ENCODE measurements at places on chromosomes 2 and 18.

- no peak for DNase-seq
Measured at GRCh38 chr2:237652181-237652580, 24.8 kb downstream of the LRRFIP1 start.

- DNase-seq, result no peak
Measured at GRCh38 chr2:210895132-210895531, 338.7 kb downstream of the CPS1 start.

- no peak for DNase-seq
Measured at GRCh38 chr2:215034154-215034553, 104.3 kb downstream of the ABCA12 start.

- DNase-seq, result no peak
Measured at GRCh38 chr2:71618327-71619113, 165.2 kb downstream of the DYSF start.
